SK-N-SH treated with all-trans-retinoic acid at 6 μM for 48 hours (cell line): ENCODE measurements at places on chromosomes 6 and 20.
A peak's percentile ranks its signal among the peaks of the same experiment; 100 is the strongest.

DNA sequence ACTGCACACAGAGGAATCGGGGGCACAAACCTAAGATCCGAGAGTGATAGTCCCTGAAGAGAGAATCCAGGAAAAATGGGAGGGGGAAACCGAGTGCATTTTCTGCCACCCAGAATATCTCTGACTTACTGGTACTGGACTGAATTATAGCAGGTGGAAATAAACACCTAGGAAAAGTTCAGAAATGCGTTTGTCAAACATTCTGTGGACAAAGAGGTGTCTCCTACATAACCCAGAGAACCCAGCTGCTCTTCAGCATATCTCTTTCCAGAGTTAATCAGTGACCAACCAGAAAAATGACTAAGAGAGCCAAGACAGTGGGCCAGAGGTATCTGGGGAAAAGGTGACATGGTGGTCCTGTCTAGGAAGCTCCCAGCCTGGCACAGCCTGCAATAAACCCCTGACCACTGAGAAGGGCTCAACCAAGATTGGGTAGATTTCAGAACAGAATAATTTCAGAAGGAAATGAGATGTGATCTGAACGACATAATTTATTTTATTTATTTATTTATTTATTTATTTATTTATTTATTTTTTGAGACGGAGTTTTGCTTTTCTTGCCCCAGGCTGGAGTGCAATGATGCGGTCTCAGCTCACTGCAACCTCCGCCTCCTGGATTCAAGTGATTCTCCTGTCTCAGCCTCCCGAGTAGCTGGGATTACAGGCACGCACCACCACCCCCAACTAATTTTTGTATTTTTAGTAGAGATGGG, 6.0 kb upstream of the VNN1 start:
- no peak for ATAC-seq

DNA sequence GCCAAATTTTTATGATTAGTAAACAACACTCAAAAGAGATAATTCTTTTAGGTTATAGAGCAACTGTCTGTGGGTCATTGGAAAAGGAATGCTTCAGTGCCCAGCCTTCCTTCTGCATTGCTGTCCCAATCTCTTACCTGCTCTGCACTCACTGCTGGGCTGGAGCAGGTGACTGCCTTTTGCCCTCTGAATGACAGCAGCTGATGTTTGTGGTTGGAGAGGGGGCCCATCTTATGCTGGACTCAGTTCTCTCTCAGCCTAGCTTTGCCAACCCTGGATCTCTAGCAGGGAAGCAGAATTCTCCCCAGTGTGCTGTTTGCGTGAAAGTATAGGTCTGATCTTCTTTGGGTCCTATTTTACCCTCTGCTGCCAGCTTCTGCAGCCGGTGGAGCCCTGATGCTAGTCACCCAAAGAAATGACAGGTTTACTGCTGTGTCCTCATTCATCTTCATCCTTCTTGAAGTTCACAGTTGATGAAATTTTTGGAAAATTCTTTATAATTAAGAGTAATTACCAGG, 193.5 kb downstream of the ARID1B start:
- ATAC-seq = no peak

- peak; percentile 22; the same call in 1 of the 3 replicates for ATAC-seq
These were observed 115.6 kb upstream of the CDYL start for GRCh38 chr6:4660377-4661321.

DNA sequence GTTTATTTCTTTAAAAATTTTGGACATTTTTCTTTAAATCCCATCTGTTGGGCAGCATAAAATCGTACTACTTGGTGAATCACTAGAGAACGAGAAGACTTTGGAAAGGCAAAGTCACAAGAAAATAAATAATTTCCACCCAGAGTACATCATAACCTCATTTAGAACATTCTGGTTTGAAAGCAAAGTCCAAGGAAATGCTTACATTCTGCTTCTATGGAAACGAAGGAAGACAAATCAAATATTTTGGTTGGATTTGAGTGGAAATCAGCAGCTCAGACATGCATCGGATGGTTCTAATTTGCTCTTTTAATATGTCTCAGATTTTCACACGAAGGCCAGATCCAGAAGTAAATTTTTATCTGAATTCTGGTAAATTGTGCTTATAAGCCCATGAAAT, 60.7 kb upstream of the LTV1 start:
- ATAC-seq = no peak

DNA sequence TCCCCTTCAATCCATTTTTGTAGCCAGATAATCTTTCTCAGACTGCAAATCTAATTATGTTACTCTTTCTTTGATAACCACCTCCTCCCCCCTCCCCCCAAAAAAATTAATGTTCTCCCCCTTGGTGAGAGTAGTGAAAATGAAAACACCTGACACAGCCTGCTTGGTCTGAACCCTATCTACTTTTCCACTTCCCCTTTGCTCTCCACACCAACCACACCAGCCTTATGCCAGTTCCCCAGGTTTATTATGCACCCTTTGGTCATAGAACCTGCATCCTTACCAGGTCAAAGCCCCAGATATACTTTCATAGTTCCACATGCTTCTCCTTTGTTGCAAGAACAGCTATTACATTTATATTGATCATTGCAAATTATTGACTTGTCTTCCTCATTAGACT, 19.4 kb downstream of the PFDN4 start:
- ATAC-seq = no peak

DNA sequence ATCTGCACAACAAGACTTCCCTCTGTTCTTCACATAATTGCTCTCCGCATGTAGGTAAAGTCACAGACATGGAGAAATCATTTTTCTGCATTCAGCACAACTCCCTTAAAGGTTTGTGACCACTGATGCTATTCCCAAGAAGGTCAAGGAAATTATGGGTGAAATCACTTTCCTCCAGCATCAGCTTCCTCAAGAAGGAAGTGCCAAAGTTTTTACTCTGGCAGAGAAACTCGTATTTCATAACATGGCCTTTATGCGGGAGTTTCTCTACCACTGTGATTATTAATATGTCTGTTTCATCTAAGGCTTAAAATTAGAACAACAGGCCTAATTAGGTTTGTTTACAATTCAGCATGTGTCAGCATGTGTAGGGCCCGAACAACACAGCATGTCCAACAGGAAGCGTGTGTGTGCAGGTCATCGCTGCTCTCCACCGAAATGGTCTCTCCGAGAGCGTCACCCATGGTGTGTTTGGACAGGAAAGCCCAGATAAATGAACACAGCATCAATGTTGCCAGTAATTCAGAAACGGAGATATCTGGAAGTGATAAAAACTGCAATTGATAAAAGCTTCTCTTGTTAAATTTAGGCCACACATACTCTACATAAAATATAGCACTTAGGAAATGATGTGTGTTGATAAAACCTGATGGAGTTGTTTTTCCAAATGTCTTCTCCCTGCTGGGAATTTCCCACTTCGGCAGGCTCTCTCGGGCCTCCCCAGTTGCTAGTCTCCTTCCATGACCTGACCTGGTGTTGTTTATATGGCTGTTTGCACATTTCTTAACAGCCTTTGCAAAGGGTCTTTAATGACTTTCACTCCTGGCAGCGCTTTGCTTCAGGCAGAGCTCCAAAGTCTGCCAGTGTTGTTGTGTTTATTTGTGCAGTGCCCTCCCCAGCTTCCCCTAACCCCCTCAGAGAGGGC, 265.1 kb upstream of the CEP162 start:
- no peak for ATAC-seq

DNA sequence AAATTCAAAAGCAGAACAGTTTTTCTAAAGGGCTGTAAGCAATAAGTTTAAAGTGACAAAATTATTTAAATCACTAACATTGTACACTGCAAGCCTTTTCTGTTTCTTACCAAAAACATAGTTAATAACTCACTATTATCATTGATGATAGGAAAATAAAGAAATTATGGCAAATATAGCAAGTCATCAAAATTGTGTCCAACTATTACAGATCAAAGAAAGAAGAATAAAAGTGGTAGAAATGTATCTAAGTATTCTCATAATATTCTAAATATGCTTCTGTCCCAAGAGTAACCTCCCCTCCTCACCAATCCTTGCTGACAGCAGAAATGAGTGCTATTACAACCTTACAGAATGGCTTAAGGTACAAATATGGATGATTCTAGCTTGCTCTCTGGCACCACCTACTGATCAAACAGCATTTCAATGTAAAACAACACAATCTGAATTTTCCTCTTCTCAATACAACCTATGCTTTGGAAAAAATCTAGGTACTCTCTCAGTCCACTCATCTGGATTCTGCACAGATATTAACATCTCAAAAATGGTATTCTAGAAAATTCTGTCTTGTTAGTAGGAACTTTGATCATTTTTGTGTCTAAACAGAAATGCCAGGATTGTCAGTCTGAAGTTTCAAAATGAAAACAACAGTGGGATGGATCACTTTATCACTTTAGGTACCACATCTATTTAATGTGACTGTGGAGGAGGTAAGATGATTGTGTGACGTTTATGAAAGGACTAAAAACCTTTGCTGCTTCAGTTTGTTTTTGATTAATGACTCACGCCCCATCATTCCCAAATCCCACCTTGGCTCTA, 40.9 kb downstream of the ZFP64 start:
- peak; percentile 76 for ATAC-seq

DNA sequence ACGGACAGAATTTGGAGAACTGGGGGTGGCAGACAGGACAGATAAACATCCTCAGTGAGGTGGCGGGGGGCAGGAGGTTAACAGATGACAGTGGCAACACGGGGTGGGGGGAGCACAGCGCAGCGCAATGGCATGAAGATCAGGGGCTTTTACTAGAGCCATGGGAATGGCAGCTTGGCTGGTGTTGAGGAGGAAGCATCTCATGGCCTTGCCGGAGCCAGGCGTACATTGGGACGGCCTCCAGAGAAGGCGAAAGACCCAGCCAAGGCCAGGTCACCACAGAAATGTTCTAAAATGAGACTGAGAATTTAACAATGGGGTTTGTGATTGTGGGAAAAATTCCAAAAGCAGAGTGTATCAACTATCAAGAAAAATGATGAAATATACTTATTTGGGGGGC, 173.0 kb downstream of the PRKN start:
- no peak for ATAC-seq

DNA sequence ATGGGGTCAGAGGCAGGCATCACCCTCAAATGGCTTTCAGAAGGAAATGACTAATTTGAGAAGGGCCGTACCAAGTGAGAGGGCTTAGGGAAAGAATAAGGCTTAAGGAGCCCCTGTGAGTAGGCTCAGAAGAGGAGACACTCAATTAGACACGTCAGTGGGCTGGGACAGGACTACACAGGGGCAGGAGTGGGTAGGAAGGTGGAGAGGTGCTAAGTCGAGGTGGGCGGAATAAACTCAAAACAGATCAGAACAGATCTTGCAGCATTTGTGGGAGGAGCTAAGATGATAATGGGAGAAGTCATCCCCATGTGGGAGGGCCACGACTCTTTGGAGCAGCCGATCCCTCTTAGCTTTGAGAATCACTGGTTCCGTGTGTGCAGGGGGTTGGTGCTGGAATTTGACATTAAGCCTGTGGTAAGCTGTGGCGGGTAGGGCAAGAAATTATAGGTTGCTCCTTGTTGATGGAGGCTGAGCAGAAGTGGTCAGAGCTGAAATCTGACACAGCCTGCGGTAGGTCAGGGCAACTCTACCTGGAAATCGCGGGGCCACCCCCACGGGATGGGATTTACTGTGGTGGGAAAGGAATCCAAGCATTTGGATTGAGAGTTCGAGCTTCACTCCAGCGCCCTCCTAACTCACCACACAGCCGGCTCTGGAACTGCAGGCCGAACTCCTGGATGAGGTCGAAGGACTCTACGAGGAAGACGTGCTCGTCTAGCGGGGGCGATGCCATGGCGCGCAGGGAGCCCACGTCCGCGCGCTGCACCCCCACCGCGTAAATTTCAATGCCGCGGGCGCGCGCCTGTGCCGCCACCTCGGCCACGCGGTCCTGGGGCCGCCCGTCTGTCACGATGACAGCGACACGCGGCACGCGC, 2.8 kb upstream of the RBPJL start:
- ATAC-seq = no peak

DNA sequence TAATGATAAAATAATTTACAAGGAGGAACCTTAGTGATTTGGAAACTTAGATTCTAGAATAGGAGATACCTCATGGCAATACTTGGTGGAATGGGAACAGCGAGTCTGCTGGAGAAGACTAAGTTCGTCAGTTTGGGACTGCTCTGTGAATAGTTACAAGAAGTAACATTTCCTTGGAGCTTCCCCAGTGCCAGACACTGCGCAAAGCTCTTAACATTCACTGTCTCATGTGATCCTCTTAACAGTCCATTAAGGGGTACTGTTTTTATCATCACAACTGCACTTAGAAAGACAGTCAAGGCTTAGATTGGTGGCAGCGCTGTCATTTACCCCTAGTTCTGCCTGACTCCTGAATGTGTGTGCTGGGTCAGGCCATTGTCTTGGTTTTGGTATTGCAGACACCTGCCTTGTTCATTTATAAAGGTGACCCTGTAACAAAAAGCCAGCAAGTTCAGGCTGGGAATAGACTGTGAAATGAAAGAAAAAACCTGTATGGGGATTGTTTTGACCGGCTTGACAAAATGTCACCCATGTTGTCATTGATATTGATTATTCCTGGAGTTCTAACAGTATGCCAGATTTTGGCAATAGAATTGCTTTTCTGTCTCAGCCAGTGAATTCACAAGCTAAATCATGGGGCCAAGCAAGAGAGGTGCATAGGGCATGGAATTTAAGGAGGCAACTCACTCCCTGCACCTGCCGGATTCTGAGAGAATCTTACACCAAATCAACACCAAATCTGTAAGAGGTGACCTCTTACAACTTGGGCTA, 118.4 kb downstream of the SASH1 start:
- no peak for ATAC-seq
